Stimulated activated CD8-positive, alpha-beta memory T cell treated with anti-CD3 and anti-CD28 coated beads, Interleukin-12 subunit alpha, Interleukin-12 subunit beta, amount 100 ng/mL, for 1 hour (primary cell): ENCODE measurements at places on chromosomes 7 and 10.

GRCh38 chr7:20438248-20438647 lies 107.5 kb downstream of the ITGB8 start:
- DNase-seq, result no peak

- no peak for DNase-seq
Measured at GRCh38 chr7:155848691-155849669, 36.7 kb upstream of the SHH start.

DNA sequence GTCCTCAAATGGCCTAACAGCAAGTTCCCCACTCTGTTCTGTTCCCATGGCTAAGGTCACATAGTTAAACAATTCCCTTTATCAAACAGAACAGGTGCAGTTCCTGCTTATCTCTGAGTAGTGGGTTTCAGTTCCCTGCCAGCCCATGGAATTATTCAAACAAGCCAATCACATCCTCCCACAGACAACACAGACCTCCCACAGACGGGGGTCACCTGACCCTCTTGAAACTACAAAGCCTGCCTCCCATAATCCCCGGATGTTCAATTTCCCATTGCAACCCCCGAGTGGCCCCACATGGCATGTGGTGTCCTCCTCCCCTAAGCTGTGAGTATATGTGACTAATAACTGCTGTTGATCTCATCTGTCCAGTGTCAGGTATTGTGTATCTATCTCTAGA lies 64.1 kb downstream of the TMEM168 start:
- no peak for DNase-seq

GRCh38 chr7:50261593-50261992 lies 42.9 kb upstream of the IKZF1 start:
- no peak for DNase-seq

DNA sequence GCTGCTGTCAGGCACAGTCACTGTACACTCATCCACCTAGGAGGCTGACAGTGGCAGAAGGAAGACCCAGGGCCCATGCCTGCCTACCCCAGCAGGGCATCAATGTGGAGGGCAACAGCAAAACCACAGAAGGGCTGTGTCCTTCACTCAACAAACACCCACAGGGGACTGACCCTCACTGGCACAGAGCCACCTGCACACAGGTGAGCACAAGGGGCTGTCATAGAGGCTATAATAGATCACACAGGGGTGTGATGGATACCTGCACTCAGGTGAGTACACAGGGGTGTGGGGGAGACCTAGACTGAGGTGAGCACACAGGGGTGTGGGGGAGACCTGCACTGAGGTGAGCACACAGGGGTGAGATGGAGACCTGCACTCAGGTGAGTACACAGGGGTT lies 132.8 kb upstream of the TCERG1L start:
- no peak for DNase-seq

DNA sequence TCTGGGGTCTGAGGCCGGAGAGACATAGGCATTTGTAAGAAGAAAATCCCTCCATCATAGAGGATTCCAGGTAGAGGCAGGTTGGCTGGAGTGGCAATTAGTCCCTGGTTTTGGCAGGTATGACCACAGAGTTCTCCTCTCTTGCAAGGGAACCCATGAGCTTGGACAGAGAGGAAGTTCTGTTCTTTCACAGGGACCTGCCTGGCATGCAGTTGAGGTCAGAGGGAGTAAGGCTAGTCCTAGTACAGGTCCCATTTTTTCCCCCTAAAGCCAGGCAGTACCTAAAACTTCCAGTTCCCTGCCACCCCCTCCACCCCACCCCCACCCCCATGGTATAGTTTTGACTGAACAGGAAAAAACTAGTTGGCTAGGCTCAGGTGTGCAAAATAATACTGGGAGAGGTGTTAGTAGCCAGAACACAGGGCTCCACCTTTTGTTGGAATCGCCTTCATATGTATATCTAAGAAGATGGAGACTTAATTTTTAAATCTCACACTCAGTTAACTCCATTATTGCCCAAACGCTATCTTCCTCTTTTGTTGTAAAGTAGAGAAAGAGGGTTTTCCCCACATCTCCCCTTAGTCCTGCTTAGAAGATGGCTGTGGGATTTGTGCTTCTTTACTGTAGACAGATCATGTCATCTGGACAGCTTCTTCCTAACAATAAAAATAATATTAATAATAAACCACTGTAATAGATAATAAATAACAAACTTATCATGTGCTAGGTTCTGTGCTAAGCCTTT lies 188.1 kb downstream of the TCF7L2 start:
- no peak for DNase-seq
